ENCODE measurements at places on chromosomes 2 and 18.

- DNase-seq: no peak
Observed at GRCh38 chr2:14781142-14781541, 148.6 kb downstream of the LRATD1 start.

DNA sequence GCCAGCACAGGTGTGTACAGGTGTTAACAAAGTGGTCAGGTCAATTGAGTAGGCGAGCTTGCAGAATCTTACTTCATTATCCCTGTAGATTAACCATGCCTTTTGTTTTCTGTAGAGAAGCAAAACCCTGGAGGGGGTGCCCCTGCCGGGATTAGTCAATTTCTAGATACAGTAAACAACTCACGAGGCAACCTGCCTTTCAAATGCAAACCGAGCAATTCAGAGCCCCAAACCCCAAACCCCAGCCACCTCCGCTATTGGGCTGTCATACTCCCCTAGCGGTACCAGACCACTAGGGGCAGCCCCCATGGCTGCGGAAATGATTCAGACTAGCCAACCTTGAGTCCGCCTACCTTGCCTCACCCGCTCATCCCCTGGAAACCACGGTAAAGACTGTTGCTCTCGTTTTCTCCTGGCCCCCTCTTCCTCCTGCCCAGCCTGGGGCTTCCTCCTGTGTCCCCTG lies 61.4 kb upstream of the KIF5C start:
- peak; percentile 98 for DNase-seq

DNA sequence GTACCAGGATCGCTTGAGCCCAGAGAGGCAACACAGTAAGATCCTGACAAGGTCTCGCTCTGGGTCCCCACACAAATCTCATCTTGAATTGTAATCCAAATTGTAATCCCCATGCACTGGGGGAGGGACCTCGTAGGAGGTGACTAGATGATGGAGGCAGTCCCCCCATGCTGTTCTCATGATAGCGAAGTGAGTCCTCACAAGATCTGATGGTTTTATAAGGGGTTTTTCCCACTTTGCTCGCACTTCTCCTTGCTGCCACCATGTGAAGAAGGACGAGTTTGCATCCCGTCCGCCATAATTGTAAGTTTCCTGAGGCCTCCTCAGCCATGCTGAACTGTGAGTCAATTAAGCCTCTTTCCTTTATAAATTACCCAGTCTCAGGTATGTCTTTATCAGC lies 46.0 kb upstream of the SERTAD2 start:
- no peak for DNase-seq

DNA sequence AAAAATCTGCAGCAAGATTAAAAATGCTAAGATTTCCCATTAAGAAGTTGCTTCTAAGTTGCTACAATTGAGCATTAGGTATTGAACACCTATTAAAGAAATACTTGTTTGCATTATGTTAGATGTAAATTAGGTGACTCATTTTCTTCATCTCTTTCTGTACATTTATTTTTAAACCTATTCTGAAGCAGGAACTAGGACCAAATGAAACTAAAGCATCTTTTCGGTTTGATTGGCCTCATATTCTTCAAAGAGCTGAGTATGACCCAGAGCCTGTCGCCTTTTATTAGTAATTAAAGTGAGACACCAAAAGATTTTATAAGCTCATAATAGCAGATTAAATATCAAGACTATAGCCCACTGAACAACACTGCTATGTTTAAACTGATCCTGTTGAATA lies 83.4 kb upstream of the ZEB2 start:
- DNase-seq: no peak

- no peak for DNase-seq
Observed at GRCh38 chr2:8003462-8004075, 678.3 kb upstream of the ID2 start.

GRCh38 chr2:225274751-225275150 lies 124.8 kb upstream of the NYAP2 start:
- DNase-seq: no peak

- no peak for DNase-seq
Observed at GRCh38 chr2:211611061-211611518, 927.5 kb downstream of the ERBB4 start.

DNA sequence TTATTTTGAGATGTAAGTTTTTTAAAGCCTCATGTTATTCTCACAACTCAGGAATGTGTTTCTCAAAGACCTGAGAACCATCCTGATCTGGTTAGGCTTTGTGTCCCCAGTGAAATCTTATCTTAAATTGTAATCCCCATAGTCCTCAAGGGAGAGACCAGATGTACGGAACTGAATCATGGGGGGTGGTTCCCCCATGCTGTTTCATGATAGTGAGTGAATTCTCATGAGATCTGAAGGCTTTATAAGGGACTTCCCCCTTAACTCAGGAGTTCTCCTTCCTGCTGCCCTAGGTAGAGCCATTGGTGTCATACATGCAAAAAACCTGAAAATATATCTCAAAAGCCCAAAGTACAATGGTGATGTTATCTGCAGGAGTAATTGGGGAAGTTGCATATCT lies 836.7 kb downstream of the CBLN2 start:
- DNase-seq: no peak

- no peak for DNase-seq
Observed at GRCh38 chr2:49934481-49934880, 780.2 kb upstream of the FSHR start.

GRCh38 chr18:79393635-79394533 lies 1.8 kb upstream of the NFATC1 start:
- DNase-seq: peak; percentile 78

GRCh38 chr2:98388081-98388480 lies 41.8 kb downstream of the CNGA3 start:
- DNase-seq: no peak

DNA sequence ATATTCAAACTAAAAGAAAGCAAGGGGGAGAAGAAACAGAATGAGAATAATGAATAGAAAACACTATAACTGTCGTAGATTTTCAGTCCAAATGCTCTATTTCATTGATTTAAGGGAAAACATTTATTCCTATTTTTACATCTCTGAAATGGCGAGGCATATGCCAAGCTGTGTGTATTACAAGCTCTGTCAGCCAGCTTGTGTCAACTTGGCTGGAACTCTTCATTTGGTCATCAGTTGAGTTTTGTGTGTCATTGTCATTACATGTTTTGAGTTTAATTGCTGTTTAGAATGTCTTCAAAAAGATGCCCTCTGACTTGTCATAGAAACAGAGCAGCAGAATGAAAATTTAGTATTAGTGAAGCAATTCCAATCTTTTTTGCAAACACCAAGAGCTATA lies 8.1 kb upstream of the IL37 start:
- no peak for DNase-seq

GRCh38 chr18:61742565-61743429 lies 150.0 kb downstream of the RNF152 start:
- no peak for DNase-seq

- DNase-seq: no peak
Observed at GRCh38 chr18:289026-289425, 21.2 kb upstream of the THOC1 start.

DNA sequence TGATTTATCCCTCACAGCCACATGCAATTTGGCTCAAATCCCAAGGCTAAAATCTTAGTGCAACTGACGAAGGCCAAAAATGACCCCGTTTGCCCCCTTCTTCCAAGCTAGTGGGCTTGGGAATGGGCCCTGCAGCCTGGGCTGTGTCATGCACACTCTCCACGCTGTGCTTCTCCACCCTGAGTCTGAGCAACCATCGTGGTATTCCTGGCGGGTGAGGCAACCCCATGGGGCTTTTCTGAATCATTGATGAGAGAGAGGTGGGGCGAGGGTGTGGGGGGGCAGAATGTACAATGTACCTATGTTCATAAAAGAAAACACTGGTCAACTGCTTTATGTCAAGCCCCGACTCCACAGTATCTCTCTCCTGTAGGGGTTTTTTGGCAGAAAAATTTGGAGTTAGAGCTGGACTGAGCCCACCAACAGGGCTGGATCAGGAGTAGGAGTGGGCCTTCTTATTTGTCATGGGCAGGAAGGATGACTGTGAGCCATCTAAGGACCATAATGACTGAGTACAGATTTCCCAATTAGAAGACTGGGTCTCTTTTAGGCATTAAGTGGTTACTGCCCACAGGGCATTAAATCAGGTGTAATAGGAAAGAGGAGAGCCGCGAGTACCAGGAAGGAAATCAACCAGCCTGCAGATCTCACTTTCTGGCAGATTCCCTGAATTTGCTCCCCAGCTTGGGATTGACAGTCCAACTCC lies 8.9 kb downstream of the SULT1C2 start:
- no peak for DNase-seq

DNA sequence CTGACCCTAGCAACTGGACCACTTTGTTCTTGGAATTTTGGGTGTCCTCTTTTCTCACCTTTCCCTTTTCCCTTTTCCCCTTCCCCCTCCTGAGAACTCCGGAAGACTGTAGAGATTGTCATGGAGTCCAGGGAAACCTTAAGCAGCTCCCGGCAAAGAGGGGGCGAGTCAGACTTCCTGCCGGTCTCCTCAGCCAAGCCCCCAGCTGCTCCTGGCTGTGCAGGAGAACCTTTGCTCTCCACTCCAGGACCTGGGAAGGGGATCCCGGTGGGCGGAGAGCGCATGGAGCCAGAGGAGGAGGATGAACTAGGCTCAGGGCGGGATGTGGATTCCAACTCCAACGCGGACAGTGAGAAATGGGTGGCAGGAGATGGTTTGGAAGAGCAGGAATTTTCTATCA lies 20.5 kb downstream of the SETBP1 start:
- DNase-seq: no peak

DNA sequence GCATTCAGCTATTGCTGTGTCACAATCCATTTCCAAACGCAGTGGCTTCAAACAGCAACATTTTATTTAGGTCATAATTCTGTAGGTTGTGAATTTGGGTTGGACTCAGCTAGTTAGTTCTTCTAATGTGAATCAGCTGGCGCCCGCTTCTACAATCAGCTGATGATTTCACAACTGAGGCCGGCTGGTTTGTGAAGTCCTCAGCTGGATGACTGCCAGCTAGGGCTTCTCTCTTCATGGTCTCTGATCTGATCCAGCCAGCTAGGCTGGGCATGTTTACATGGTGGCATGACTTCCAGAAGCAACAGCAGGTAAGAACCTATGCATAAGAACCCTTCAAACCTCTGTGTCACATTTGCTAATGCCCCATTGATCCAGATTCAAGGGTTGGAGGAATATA lies 172.0 kb downstream of the SLC4A10 start:
- DNase-seq: no peak

DNA sequence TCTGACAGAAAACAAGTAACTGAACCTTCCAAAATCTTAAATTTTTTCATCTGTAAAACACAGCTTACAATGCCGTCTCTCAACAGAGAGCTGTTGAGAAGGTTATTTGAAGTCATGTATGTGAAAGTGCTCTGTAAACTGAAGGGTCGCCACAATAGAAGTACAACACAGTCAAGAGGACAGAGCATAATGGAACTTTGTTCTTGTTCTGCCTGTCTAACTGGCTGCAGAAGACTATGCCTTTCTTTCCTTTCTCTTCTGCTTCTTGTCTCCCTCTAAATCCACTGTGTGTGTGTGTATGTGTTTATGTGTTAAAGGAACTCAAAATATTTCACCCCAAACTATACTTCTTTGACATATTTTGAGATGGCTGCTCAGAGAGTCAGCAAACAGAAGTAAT lies 365.8 kb upstream of the RND3 start:
- no peak for DNase-seq

GRCh38 chr18:31010601-31011000 lies 31.9 kb downstream of the DSC3 start:
- DNase-seq: no peak

GRCh38 chr18:73316513-73316912 lies 448.7 kb upstream of the NETO1 start:
- DNase-seq: no peak

- no peak for DNase-seq
Observed at GRCh38 chr2:203973000-203973399, 36.4 kb downstream of the ICOS start.

DNA sequence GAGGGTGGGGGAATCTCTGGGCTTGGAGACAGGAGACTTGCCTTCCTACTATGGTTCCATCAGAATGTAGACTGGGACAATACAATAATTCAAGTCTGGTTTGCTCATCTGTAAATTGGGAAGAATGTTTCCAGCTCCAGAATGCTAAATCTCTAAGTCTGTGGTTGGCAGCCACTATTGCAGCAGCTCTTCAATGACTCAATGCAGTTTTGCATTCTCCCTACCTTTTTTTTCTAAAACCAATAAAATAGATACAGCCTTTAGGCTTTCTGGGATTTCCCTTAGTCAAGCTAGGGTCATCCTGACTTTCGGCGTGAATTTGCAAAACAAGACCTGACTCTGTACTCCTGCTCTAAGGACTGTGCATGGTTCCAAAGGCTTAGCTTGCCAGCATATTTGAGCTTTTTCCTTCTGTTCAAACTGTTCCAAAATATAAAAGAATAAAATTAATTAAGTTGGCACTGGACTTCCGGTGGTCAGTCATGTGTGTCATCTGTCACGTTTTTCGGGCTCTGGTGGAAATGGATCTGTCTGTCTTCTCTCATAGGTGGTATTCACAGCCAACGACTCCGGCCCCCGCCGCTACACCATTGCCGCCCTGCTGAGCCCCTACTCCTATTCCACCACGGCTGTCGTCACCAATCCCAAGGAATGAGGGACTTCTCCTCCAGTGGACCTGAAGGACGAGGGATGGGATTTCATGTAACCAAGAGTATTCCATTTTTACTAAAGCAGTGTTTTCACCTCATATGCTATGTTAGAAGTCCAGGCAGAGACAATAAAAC lies 6.5 kb downstream of the TTR start:
- no peak for DNase-seq

GRCh38 chr18:31710826-31711225 lies 26.4 kb upstream of the B4GALT6 start:
- DNase-seq: no peak

DNA sequence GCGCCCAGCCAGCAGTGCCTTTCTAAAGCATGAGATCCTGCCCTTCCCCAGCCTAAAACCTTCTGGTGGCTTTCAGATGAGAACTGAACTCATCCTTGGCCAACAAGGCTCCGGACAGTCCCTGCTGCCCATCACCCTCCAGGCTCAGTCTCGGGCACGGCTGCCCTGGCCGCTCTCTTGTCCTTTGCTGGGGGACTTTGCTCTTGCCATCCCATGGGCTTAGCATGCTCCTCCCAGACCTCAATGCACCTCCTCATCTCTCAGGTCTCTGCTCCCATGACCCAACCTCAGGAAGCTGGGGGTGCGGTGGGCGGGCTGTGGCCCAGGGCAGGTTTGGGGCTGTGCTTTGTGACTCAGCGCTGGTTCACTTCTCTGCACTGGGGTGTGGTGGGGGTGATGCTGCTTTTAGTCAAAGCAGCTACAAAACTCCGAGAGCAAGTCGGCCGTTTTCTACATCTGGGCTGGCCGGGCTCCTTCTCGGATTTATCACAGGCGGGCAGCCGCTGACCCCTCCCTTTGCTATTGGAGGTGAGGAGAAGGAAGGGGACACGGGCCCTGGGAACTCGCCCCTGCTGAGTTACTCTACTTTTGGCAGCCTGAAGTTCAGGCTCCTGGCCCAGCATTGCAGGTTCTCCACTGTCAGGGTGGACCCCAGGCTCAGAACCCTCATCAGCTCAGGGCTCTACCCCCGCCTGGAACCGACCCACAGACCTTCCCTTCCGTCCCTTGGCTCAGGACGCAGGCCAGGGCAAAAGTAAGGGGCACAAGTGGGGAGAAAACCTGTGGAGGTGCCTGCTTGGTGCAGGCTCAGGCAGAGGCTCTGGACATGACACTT lies 90.6 kb upstream of the TAF1B start:
- DNase-seq: no peak

Data from H1 (cell line).